MG63 (cell line): ENCODE measurements at places on chromosomes 4 and X. TPM values are rescaled to one million over a fixed set of nuclear protein-coding genes. Genes with fewer than 3 reads are reported as not detected.

DNA sequence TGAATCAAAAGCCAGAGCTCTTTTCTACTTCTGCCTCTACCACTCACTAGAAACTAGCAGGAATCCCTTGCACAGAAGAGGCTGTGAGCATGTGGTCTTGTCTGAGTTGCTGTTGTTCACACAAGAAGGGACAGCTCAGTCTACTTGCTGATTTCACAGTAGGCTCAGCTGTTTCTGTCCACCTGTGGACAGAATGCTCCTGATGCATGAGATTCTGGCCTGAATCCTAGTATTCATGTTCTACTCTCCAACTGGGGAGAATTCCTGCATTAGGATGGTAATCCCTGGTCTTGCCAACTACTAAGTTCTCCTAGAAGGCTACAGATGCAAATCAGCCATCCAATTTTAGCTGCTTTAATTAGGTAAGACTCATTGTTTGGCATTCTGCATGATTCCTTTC is 112.8 kb downstream of the PPA2 start:
- DNase-seq = no peak

DNA sequence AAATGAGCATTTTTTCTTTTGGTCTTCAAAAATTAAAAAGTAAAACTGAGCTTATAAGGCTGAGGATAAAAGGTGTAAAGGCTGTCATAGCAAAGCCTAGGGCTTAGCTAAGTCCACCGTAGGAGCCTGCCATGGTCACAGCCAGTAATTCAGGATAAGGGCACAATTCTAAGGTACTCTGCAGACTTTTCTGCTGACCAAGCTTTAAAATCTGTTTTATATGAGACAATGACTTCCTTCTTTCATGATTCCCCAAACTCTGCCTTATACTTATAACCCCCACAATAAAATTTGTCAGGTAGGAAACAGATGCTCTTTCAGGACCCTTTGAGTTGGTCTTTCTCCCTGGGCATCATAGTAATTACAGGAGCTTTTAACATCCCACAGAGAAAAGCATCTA is 138.5 kb downstream of the COL4A6 start:
- DNase-seq = no peak

The LRRC66 gene
- total RNA-seq = 0.07 and 0.59 TPM in 2 replicates

The EXOC1L gene
- not detected in 2 replicates for total RNA-seq

DNA sequence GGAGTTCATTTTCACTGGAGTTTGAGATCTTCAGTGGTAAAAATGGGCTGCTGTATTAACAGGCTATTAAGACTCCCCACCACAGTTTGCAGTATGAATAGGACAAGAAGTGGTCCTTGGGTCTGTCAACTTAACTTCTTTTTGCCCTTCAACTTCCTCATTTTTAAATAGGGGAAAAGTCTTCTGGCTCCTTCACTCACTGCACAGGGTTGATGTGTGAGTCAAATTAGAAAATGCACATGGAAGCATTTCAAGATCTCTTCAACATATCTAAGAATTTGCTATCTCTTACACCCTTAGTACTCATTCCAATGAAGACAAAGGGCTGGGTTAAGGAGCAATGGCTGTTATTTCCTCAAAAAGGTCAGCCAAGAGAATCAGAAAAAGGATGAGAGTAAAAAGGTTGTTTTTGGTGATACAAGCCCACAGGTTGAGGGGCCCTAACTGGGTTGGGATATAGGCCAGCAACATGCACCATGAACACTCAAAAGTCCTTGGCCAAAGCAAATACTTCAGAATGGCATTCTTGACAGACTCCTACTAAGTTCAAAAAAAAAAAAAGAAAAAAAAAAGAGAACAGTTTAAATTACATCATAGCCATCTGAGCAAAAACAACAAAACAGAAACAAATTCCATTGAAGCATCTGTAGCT is 13.4 kb downstream of the PDE5A start:
- no peak for DNase-seq

The SORCS2 gene
- total RNA-seq = 0.25 and 1.5 TPM in 2 replicates

The TCEAL1 gene
- 25.0 and 63.8 TPM in 2 replicates for total RNA-seq

DNA sequence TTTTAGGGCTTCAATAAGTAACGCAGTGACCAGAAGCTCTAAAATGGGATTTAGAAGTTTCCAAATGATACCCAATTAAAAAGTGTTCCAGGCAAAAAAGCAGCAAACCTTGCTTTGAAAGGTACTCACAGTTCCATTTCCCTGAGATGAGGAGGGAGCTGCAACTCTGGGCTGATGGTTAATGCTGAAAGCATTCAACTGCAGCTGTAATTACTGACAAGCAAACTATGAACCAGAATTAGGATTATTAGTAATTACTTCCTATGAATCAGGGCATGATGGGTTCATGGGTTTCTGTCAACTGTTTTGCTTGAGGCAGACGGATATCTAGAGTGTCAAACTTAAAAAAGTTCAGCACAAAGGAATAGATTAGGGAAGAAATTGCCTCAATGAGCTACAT is 357.4 kb downstream of the STIM2 start:
- DNase-seq = no peak

The LRP2BP gene
- total RNA-seq = 0.43 TPM in 1 of 2 replicates, not detected in the other
